Stomach (tissue), 19 donors: ENCODE measurements at places on chromosomes 1 and 21. TPM values are rescaled to one million over a fixed set of nuclear protein-coding genes. Genes with fewer than 3 reads are reported as not detected.

TSACC gene
- polyA plus RNA-seq: not detected

CTSE gene
- polyA plus RNA-seq: 133 TPM

OR2L8 gene
- not detected for polyA plus RNA-seq

RGS8 gene
- polyA plus RNA-seq: not detected

SPEN gene
- 14.7 TPM for polyA plus RNA-seq

GSTM3 gene
- polyA plus RNA-seq: 194 TPM

C1orf94 gene
- polyA plus RNA-seq: not detected

CR1 gene
- polyA plus RNA-seq: 0.61 TPM

FUCA1 gene
- 27.3 TPM for polyA plus RNA-seq

HCRTR1 gene
- polyA plus RNA-seq: not detected

CD2 gene
- 3.3 TPM for polyA plus RNA-seq

SELL gene
- polyA plus RNA-seq: 3.1 TPM

GFI1 gene
- 0.61 TPM for polyA plus RNA-seq

LEFTY2 gene
- not detected for polyA plus RNA-seq

CA6 gene
- not detected for polyA plus RNA-seq

BRDT gene
- polyA plus RNA-seq: not detected

FCGR1A gene
- 9.4 TPM for polyA plus RNA-seq

C2CD4D gene
- polyA plus RNA-seq: not detected

PDZK1IP1 gene
- polyA plus RNA-seq: 169 TPM

RNF186 gene
- not detected for polyA plus RNA-seq

HTR1D gene
- polyA plus RNA-seq: not detected

SLFNL1 gene
- 0.25 TPM for polyA plus RNA-seq

FAM167B gene
- polyA plus RNA-seq: 4.7 TPM

RPTN gene
- polyA plus RNA-seq: not detected

RGS16 gene
- polyA plus RNA-seq: 1.9 TPM

ITGB2 gene
- 24.1 TPM for polyA plus RNA-seq

MX2 gene
- polyA plus RNA-seq: 5.3 TPM

OSCP1 gene
- 8.6 TPM for polyA plus RNA-seq

HSPA13 gene
- 4.7 TPM for polyA plus RNA-seq

KLHDC9 gene
- polyA plus RNA-seq: 5.3 TPM

TRIM67 gene
- polyA plus RNA-seq: 0.15 TPM

TMEM82 gene
- polyA plus RNA-seq: not detected

GPR161 gene
- polyA plus RNA-seq: 2.9 TPM

KCNK2 gene
- 0.40 TPM for polyA plus RNA-seq

WNT3A gene
- polyA plus RNA-seq: not detected

OR10Z1 gene
- not detected for polyA plus RNA-seq

PROX1 gene
- polyA plus RNA-seq: 0.87 TPM

SLC44A5 gene
- 3.9 TPM for polyA plus RNA-seq

RNU1-1 gene
- not detected for polyA plus RNA-seq

KPRP gene
- polyA plus RNA-seq: not detected

RCAN1 gene
- polyA plus RNA-seq: 36.9 TPM

LCE2A gene
- polyA plus RNA-seq: not detected

CFHR1 gene
- polyA plus RNA-seq: not detected

CNR2 gene
- polyA plus RNA-seq: not detected

MIXL1 gene
- 0.10 TPM for polyA plus RNA-seq

LPAR3 gene
- 0.31 TPM for polyA plus RNA-seq

SEC16B gene
- polyA plus RNA-seq: 6.3 TPM

USH2A gene
- polyA plus RNA-seq: not detected

PTGER3 gene
- 15.9 TPM for polyA plus RNA-seq

TCHH gene
- polyA plus RNA-seq: not detected

TEX38 gene
- polyA plus RNA-seq: not detected

HYI gene
- polyA plus RNA-seq: 64.2 TPM

KCNC4 gene
- 1.1 TPM for polyA plus RNA-seq

SYCP1 gene
- not detected for polyA plus RNA-seq

OR2L2 gene
- not detected for polyA plus RNA-seq

NLRP3 gene
- polyA plus RNA-seq: 2.3 TPM
